ENCODE measurements at places on chromosomes 13 and 19. TPM values are rescaled to one million over a fixed set of nuclear protein-coding genes. Genes with fewer than 3 reads are reported as not detected.

The FGF14 gene
- 0.74 TPM for polyA plus RNA-seq

The HMGB1 gene
- 471 TPM for polyA plus RNA-seq

The FLT1 gene
- 0.45 TPM for polyA plus RNA-seq

The OR7D2 gene
- polyA plus RNA-seq = 0.01 TPM

DNA sequence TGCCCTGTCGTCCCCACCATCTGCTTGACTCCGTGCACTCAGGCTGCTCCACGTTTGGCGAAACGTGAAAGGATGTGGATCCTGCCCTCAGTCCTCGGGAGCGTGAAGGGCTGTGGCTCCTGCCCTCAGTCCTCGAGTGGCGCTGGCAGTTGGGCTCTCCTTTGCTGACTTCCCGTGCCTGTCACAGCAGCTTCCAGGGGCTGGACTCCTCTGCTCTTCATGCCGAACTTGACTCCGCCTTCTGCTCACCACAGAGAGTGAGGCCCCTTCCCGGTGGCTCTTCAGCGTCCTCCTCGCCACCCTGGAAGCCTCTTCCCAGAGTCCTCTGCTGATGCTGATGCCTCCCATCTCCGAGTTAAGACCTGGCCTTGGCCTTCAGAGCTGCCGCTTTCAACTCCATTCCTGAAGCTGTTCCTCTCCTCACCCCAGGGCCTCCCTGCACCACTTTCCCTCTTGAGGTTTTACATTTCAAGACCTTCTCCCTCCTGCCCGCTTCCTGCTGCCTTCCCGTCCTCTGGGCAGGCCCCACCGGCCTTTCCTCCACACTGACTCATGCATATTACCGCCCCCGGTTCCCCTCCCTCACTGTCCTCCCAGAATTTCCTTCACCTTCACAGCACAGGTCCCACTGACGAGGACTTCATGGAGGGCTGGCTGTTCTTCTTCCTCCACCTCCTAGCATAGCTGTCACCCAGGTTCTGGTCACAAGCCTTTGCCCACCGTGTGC, 111.7 kb downstream of the SHISA2 start:
- DNase-seq = no peak
